Karpas-422 (cell line): ENCODE measurements at places on chromosomes 16 and 17.

DNA sequence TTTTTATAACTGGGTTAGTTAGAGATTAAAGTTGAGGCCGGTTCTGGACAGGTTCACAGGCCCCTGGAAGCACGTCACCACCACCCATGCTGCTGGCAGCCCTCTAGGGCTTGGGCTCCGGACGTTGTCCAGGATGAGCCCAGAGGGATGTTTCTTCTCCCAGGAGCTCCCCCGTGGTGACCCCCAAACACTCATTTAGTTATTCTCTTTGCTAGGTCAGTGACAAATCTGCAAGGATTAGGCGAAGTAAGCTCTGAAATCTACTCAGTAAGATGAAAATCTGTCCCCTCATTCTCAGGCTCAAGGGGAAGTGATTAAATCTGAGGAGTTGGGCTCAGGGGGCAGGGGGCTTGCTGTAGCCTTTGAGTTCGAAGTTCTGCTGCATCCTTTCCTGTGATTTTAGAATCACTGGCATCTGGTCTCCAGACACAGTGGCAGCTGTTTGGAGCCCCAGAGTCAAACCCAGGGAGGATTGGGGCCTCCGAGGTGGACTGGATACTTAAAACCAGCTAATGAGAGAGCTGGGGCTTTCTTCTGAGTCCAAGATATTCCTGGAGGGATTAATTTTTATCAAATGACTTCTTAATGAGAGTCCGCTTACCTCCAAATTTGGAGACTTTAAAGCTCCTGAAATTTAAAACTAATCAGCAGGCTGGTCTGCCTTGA lies 49.2 kb upstream of the HS3ST2 start:
- no peak for DNase-seq

- DNase-seq: peak; percentile 67
Observed at GRCh38 chr16:87416826-87417527, 24.8 kb downstream of the MAP1LC3B start.

GRCh38 chr16:23052221-23052620 lies 97.0 kb downstream of the USP31 start:
- no peak for DNase-seq

DNA sequence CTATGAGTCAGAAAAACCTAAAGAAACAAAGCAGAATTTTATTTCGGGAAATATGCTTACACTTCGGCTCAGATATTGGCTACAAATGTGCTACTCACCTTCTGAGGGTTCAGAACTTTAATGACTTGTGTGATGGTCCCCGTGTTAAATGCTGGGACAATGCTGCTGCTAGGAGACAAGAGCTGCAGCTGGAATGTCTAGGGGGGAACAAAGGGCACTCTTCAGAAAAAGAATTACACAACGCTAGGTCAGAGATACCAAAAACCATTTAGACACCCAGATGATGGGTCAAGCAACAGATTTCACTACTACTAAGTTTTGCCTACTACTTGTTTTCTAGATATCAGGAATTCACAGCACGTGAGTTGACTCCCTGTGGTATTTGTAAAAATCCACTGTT lies 10.0 kb upstream of the PHLPP2 start:
- DNase-seq: no peak

- no peak for DNase-seq
Observed at GRCh38 chr16:57926041-57926440, 44.9 kb downstream of the CNGB1 start.

DNA sequence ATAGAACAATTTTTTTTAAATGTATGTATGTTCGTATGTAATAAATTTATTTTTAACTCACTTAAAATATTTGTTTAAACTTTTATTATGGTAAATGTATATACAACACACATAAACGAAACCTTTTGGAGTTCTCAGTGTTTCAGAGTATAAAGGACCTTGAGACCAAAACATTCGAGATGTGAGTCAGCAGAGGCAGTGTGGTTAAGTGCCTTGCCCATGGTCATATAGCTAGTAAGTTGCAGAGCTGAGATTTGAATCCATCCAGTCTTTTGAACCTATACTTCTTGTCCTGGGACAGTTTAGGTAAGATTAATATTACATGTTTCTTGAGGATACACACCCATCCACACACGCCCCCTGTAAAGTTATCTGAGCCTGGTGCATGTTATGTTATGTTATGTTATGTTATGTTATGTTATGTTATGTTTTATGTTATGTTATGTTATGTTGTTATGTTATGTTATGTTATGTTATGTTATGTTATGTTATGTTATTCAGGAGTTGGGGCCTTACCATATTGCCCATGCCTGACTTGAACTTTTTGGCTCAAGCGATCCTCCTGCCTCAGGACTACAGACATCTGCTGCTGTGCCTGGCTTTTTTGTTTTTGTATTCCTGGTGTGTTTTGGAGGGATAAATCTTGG lies 41.8 kb downstream of the TNRC6A start:
- DNase-seq: no peak

GRCh38 chr16:24440306-24440705 lies 99.1 kb upstream of the RBBP6 start:
- no peak for DNase-seq

GRCh38 chr16:4272114-4272956 lies 488 bp downstream of the TFAP4 start:
- peak; percentile 82 for DNase-seq

DNA sequence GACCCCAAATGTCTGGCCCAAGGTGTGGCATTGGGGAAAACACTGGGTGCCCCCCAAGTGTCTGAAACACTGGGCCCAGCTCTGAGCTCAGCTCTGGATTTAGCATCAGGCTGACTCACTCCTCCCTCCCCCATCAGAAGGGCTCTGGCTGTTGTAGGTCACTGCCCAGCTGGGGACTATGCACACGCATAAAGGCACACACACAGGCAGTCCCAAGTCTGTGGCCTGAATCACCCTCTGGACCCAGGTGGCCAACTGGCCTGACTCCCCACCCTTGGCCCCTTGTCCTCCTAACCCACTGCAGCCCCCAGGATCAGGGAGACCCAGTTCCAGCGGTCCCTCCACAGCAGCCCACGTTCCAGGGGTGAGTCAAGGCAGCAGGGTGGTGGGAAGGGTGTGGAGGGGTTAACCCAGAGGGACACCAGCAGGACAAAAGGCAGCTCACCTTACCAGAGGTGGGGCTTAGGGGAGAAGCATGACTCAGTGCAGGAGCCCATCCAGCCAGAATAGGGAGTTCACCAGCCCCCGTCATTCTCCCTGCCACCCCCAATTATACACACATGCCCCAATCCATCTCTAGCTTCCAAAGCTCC lies 47.0 kb downstream of the MYO18A start:
- DNase-seq: no peak

GRCh38 chr16:22232277-22233036 lies 26.4 kb downstream of the EEF2K start:
- no peak for DNase-seq

DNA sequence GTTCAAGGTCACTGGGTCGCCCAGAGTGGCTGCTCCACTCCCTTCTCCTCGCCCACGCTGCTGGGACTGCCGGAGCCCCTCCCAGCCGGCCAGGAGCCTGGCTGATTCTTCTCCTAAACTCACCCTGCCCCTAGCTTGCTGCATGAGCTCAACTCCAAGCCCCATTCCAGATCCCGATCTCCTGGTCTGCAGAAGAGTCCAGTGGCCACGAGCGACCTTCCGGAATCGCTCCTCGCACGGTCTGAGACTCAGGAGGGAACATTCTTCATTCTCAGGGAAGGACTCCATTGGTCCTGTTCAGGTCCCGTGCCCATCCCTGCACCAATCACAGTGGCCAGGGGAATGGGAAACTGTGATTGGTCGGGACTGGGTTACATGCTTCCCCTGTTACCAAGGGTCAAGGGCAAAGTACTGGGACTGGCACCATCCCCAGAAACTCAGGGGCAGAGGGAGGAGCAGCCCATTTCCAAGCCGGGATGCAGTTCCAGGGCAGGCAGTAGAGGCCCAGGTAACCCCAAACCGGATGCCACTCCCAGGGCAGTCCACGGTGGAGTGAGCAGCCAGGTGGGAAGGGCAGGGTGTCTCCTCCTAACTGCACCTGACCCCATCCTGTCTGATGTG lies 24.5 kb upstream of the CIBAR2 start:
- peak; percentile 57 for DNase-seq

DNA sequence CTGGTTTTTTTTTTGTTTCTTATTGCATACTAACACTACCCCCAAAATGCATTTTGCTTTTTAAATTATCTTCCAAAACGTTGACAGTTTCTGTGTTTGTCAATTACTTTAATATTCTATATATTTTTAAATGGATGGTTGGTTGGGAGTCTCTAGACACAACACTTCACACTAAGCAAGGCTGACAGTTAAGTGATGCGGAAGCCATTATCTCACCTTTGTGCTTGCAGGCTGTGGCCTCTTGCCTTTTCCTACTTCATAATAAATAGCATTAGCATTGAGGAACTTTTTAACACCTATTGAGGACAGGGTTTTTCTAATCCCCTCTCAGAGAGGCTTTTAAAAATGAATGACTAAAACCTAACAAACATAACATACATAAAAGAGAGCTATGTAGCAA lies 280.8 kb upstream of the TBX2 start:
- DNase-seq: no peak

- DNase-seq: no peak
Observed at GRCh38 chr16:10667239-10667638, 27.5 kb downstream of the TEKT5 start.

DNA sequence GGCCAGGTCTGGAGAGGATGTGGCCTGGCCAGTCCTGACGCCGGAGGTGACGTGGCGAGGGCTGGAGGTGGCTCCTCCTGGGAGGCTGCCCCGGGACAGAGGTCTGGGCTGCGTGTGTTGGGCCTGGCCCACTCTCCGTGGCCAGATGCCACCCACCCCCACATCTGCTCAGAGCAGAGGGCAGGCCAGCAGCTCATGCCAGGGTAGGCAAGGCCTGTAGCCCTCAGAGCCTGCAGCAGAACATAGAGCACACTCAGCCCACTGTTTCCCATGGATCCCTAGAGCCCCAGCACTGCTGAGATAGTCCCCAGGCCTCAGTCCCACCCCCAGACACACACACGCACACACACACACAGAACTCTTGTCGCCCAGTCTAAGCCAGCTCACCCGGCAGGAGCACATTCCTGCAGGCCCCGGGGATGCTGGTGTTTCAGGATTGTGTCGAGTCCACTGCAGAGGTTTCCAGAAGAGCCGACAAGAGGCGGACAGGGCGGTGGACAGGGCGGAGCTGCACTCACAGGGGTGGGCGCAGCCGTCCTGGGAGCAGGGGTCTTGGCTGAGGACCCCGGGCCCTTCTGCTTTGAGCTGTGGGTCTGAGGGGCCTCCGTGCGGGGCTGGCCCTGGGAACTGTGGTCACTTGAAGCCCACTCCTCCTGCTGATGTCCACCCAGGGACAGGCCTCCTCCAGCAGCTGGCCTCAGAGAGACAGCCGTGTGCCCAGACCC lies 33.4 kb downstream of the SOX8 start:
- no peak for DNase-seq

GRCh38 chr16:82700541-82701235 lies 73.9 kb downstream of the CDH13 start:
- no peak for DNase-seq

- DNase-seq: no peak
Observed at GRCh38 chr17:45369421-45369820, 52.6 kb upstream of the MAP3K14 start.

- peak; percentile 59 for DNase-seq
Observed at GRCh38 chr16:81786321-81786720, 7.2 kb downstream of the PLCG2 start.

GRCh38 chr17:81309859-81310839 lies 15.0 kb upstream of the SLC38A10 start:
- DNase-seq: no peak

DNA sequence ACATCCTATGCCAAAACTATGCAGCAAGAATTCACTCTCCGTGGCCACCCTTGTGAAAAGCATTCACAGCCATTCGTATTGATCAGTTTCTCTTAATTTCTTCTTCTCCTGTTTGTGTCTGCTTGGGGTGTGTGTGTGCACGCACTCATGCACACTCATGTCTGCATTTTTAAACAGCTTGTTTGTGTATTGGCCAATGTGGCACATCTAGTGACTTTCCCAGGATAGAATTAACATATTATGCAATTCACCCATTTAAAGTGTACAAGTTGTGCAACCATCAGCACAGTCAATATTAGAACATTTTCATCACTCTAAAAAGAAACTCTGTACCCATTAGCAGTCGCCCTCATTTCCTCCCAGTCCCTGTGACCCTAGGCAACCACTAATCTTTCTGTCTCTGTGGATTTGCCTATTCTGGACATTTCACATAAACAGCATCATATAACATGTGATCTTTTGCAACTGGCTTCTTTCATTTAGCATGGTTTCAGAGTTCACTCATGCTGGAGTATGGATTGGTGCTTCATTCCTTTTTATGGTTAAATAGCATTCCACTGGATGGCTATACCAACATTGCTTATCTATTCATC lies 20.1 kb downstream of the IRX3 start:
- no peak for DNase-seq

- DNase-seq: no peak
Observed at GRCh38 chr17:64729201-64729600, 67.1 kb upstream of the SMURF2 start.

GRCh38 chr16:50301626-50302471 lies 35.5 kb downstream of the ADCY7 start:
- DNase-seq: no peak

- no peak for DNase-seq
Observed at GRCh38 chr17:32286518-32286900, 20.9 kb downstream of the RHBDL3 start.

DNA sequence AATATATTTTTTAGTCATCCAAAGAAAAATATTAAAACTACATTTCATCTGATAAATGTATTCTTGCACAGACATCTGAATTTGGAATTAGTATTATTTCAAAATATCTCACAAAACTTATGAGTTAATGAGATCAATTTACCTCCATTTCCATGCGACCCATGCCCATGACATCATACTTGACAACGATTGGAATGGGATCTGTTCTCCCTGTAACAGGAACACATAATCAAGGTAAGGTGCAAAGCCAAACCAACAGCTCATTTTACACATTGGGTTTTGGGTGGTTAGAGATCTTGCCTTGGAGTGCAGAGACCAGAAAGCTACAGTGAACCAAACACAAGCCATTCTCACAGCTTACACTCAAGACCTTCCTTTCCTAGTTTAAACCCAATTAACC lies 46.9 kb upstream of the ITGA2B start:
- no peak for DNase-seq

DNA sequence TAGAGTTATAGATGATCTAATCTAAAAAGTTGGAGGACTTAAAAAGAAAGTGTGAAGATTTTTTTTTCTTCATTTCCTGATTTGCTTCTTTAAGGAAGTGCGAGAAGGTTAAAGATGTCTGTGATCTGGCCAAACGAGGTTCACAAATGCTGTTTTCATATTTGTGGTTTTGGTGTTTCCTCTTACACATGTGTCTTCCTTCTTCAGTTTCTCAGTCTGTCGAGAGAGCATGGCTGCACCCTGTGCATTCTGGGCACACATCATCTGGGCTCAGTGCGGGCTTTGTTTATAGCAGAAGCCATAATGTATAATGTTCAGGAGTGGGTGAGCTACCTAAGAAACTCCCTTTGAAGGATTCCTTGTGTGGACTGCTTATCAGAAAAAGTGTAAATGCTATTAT lies 260.4 kb upstream of the TBX2 start:
- no peak for DNase-seq

GRCh38 chr16:360698-361336 lies 8.3 kb upstream of the AXIN1 start:
- DNase-seq: no peak

GRCh38 chr17:33046361-33047255 lies 55.0 kb downstream of the SPACA3 start:
- DNase-seq: no peak
